ENCODE measurements at places on chromosomes 6 and 20. TPM values are rescaled to one million over a fixed set of nuclear protein-coding genes. Genes with fewer than 3 reads are reported as not detected.

- no peak for DNase-seq
Measured at GRCh38 chr6:165926378-165926777, 241.3 kb downstream of the TBXT start.

DNA sequence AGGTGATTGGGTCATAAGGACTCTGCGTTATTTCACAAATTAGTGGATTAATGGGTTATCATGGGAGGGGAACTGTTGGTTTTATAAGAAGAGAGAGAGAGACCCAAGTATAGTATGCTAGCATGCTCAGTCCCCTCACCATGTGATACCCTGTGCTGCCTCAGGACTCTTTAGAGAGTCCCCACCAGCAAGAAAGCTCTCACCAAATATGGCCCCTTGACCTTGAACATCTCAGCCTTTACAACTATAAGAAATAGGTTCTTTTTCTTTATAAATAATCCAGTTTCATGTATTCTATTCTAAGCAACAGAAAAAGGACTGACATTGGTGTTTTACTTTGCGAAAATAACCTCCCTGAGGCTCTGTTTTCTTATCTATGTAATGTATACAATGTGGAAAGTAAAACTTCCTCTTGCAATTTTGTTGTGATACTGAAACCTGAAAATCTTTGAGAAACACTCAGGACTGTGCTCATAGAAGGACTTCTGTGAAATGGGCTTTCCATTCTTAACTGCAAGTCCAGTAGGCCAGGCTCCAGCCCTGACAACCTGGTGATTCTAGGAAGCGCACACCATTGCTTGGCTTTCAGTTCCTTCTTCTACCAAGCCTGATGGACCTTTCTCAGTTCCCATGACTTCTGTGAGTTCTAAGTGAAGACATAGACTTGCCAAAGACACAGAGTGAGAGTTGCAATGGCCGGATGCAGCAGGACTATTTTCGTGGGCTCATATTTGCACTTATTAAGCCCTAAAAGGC is 21.9 kb downstream of the SIRPD start:
- no peak for DNase-seq

- DNase-seq: no peak
Measured at GRCh38 chr20:13340088-13340487, 119.0 kb downstream of the ISM1 start.

ULBP2 gene
- total RNA-seq: 1.3 TPM

DNA sequence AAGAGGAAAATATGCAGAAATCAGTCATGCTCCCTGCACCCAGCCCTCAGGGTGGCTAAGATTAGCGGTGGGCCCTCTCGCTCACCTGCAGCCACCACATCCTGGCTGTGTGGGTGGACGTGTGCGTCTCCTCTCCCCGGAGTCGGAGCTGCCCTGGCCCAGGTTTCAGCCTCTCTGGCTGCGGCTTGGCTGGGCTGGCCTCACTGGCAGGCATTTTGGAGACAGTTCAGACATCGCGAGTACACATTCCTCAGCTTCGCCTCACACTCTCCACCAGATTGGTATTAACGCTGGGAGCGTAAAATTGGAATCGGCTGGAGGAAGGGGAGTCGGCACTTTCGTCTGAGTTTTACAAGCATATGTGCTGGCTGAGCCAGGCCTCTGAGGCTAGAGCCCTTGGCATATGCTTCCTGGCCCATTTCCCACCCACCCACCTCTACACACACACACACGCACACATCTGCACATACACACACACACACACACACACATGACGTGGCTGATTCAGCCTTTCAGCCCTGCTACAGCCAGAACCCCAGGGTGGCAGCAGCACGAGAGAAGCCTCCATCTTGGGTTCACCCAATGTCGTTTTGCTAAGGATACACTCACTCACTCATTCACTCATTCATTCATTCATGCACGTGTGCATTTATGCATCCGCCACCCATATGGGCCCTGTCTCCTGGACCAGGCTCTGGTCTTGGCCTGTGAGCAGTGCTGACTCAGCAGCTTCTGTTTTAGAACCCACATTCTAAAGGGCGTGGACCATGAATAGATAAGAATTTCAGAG is 42.9 kb downstream of the BCAS4 start:
- DNase-seq: peak; percentile 70

ZC2HC1B gene
- total RNA-seq: not detected

MMP24 gene
- 0.35 TPM for total RNA-seq

Data from Right ventricle myocardium inferior (tissue), 1 donor.